HEK293T (cell line): ENCODE measurements at places on chromosomes 7 and 10.

DNA sequence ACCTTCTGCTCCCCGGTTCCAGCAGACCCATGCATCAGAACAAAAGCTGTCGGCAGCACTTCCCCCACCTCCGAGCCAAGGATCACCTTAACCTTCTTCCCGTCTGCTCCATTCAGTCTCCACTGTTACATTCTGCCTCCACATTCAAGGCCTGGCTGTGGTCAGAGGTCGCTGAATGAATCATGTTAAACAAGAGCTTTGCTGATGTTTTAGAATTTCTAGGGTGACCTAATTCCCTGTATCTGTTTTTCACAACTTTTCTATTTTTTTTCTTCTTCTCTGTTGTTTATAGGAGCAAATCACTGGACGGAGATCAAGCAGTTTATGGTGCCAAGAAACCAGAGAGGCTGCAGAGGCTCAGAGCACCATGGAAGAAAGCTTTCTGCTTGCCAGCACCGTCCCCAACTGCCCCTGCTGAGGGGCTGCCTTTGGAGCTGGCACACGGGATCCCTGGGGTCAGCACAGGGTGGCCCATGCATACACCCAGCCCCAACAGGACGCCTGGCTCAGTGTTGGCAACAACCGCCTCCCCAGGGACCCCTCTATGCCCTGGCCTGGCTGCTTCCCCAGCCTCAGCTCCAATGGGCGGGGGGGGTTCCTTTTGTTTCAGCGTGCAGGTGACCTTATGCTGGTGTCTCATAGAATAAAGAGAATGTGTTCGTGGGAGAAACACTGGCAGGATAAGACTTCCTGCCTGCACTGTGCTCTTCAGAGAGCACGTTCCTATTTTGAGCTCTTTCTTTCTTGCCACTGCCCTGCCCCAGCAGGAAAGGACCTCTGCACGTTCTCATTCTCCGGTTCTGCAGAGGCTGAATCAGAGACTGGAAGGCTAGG, 182.7 kb upstream of the LYZL2 start:
- DNase-seq, result no peak

- no peak for DNase-seq
Observed at GRCh38 chr7:67554986-67555385, 558.4 kb downstream of the TYW1 start.

DNA sequence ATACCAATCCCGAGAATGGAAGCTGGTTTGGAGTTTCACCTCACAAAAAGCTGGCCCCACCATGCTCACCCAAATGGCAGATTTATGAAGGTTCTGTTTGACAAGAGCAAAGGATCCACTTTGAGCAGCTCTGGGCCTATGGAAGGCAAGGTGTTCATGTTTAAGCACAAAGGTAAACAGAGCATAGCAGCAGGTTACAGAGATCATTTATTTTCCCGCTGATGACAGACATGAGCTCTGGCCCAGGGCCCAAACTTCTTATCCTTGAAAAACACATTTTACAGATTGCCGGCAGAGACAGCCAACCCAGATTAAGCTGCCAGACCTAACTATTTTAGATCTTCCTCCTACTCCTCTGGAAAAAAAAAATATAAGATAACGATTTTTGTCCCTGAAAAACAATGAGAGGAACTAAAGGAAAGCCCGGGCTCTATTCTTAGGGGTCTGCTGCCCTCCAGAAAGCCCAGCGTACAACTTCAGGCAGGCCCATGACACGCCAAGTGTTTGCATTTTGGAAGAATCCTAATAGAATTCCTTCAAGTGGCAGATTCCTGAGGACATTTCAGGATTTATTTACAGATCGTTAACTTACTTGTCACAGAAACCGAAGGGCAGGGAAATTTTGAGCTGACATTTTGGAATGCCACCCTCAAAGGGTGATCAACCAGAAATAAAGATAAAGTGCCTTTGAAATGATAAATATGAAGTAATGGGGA, 40.0 kb downstream of the SYPL1 start:
- no peak for DNase-seq

GRCh38 chr7:117623606-117624005, 143.8 kb downstream of the CFTR start:
- DNase-seq, result no peak

DNA sequence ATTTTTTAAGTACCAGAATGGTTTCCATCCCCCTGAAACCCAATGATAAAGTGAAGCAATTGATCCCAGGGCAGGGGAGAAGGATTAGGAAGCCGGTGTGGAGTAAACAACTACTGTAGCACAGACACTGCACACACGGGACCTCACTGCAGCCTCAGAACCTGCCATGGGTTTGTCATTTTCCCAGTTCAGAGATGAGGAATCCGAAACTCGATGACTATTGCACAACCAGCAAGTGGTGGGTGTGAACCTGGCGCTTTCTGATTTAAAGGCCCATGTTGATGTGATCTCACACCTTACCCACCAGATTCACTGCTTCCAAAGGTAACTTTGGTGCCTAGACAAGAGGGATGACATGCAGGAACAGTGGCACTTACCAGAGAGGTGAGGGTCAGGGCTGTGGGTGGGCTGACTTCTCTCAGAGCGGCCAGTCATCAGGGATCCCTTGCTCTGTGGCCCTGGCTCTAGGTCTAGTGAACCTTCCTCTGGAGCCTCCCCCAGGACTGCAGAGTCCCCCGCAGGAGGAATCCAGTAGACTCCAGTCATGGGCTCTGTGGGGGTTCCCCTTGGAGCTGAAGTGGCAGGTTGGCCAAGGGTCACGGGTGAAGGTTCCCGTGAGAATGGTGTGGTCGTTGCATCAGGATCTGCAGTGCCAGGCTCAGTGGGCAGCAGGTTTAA, 62.8 kb downstream of the PKD1L1 start:
- DNase-seq, result no peak

- DNase-seq, result no peak
Observed at GRCh38 chr10:119095640-119096039, 8.3 kb upstream of the DENND10 start.

DNA sequence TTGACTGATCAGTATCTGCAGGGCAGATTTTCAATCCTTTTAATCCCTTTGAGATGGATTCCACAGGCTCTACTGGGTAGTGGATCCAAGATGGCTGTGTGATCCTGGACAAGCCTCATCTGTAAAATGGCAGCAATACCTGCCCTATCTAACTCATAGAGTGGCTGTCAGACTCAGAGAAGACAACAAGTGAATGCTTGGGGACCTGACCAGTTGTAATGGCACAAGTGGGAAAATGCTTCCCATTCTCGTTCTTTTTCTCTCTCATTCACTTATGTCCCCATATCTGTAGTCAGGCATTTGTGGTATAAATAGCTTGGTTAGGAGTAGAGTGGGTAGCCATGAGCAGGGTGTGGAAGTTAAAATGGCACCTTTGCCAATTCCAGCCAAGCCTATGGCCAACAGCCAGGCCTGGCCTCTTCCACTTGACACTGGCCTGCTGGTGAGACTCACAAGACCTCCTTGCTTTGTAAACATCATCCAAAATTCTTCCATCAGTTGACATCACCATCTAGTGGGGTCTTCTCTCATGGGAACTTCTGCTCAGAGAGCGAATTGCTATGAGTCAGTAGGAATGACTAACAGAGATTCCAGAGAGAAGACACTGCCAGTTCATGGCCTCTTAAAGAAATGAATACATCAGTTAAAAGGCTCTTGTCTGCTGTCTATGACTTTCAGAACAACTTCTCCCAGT, 150.1 kb downstream of the PLPP4 start:
- DNase-seq, result no peak

GRCh38 chr7:107045195-107045960, 873 bp downstream of the PRKAR2B start:
- DNase-seq, result peak; percentile 22

- DNase-seq, result no peak
Observed at GRCh38 chr10:103618575-103619423, 125.3 kb downstream of the NEURL1 start.

- no peak for DNase-seq
Observed at GRCh38 chr7:43750016-43750887, 8.2 kb upstream of the BLVRA start.

GRCh38 chr10:101066146-101066895, 4.5 kb downstream of the KAZALD1 start:
- peak; percentile 70 for DNase-seq

GRCh38 chr7:97174303-97174702, 56.8 kb downstream of the SDHAF3 start:
- DNase-seq, result no peak

GRCh38 chr7:79495544-79496272, 42.2 kb upstream of the MAGI2 start:
- no peak for DNase-seq

DNA sequence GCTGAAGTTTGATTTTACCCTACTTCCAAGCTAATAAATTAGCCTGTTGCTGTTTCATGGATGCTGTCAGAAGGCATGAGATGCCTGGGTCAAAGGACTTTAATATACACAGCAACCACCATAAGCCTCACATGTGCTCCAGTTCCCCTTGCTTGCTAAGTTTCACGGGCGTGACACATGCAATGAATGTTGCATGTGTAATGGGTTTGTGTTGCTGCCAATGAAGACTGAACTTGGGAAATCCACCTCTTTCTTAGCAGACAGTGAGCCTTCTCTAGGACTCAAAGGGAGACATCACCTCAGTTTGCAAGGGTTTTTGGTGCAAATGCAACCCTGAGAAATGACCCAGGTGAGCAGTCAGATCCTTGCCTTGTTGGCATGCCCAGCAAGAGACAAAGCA, 505.5 kb upstream of the PODXL start:
- no peak for DNase-seq

DNA sequence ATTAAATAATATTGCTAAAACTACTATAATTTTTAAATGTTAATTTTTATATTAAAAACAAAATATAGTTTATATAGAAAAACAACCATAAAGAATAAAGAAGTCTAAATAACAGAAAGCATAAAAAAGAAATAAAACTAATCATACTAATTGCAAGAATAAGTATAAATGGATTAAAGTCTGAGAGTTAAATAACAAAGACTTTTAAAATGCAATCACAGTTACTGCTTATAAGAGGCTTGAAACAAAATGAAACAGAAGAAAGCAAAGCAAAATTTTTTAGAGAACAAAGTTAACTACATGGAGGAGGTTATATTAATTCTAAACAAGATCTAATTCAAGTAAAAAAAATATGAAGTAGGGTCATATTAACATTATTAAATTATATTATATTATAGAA, 41.1 kb downstream of the PRR15 start:
- DNase-seq, result no peak

DNA sequence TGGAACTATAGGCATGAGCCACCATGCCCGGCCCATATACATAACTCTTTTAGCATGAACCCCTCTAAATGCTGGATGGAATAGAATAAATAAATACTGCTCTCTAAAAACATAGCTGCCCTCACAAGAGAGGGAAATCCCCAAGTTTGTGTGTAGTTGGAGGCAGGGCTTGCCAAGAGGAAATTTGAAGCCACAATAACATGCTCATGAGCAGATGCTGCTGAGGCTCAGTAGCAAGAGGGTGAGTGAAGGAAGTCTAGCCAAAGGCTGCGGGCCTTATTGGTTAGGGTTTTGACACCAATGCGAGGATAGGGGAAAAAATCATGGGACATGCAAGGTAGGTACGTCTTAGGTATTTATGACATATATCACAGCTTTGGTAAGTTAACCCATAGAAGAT, 17.3 kb downstream of the TPK1 start:
- DNase-seq, result no peak

- DNase-seq, result no peak
Observed at GRCh38 chr10:109944613-109945012, 21.3 kb upstream of the XPNPEP1 start.
